Stimulated activated CD8-positive, alpha-beta memory T cell treated with anti-CD3 and anti-CD28 coated beads, Interleukin-2, amount 100 ng/mL, for 1 hour (primary cell): ENCODE measurements at places on chromosomes 4 and X.

DNA sequence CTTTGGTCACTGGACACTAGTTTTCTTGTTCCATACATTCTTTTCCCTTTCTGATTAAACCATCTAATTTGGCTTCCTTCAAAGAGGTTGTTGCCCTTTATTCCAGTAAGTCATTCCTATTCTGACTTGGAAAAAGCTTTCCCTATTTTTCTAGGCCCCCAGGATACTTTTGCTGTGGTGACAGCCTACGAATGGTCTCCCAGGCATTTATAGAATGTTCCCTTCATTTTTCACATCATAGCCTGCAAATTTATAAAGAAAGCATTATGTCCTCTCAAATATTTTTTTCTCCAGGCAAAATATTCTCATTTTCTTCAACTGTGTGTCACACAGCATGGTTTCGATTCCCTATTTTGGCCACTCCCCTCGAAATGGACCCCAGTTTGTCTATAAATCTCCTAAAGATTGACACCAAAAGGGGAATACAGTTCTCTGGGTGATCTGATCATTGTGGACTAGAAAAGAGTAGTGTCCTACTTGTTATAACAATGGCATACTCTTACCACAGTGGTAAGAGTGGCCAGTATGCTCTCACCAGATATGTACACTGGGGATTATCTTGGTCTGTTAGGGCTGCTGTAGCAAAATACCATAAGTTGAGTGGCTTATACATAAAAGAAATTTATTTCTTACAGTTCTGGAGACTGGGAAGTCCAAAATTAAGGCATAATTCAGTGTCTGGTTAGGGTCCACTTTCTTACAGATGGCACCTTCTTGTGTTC, 41.5 kb upstream of the BMP2K start:
- DNase-seq, result no peak

- DNase-seq, result peak; percentile 42
Measured at GRCh38 chr4:12633053-12633651, 851.0 kb downstream of the RAB28 start.

DNA sequence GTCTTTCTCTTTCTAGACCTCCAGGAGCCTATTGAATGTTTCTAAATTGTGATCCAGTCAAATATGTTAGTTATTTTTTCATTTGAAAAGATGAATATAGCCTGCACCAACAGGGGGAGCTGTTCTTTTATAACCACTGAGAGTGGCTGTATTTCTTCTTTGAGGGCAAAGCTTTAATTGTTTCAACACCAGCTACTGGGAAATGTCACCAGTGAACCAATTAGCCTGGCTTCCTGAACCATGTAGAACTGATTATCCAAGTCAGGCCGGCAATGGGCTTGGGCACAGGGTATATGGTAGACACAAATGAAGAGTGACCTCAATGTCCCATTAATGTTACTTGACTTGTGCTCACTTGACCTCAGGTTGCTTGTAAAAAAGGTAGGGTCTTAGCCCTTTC, 4.8 kb upstream of the DAPP1 start:
- DNase-seq, result peak; percentile 16

GRCh38 chrX:10157032-10157341, 212 bp downstream of the CLCN4 start:
- DNase-seq, result no peak

DNA sequence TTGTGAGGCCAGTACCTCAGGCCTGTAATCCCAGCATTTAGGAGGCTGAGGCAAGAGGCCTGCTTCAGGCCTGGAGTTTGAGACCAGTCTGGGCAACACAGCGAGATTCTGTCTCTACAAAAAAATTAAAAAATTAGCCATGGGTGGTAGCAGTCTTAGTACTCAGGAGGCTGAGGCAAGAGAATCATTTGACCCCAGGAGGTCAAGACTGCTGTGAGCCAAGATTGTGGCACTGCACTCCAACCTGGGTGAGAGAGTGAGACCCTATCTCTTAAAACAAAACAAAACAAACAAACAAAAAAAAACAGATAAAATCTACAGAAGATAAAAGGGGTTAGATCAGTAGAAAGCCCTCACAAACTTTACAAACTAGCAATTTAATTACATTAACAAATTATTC, 80.7 kb downstream of the MAB21L2 start:
- no peak for DNase-seq

DNA sequence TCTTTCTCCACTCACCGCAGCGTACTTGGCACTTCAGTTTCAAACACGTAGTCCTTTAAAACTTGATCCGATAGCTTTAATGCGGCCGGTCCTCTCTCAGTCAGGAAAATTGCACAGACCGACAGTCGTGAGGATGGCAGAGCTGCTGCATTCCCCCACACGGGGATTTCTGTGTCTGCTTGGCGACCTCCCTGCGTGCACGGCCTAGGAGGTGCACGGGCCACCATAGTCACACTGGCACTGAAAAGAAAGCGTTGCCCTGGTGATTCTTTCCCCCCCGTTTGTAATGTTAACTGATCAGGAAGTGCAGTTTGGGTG, 10.3 kb downstream of the AKAP17A start:
- no peak for DNase-seq

DNA sequence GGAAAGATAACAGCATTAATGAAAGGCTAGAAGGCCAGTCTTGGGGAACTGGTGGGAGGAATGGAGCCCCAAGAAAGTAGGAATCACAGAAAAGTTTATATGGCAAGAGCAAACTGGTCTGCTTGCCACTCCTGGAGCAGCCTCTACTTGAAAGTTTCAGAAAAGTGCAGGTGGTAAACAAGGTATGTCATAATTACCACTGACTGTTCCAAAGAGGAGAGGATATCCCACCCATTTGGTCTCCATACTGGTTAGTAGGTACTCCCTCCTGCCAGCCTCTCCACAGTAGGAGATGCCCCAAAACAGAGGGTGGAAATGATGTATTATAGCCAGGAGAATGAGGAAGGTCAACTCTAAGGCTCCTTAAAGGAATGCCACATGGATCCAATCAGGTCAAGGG, 145.1 kb downstream of the INPP4B start:
- no peak for DNase-seq

- DNase-seq, result no peak
Measured at GRCh38 chrX:23662853-23663252, 4.4 kb upstream of the PRDX4 start.
